Stimulated activated memory B cell treated with anti-CD40 and anti-IgM and Interleukin-4, amounts not matched to agents 10 μg/mL and 1 μg/mL and 100 μg/mL, for 72 hours (primary cell): ENCODE measurements at places on chromosomes 3 and 15.

- no peak for ATAC-seq
Observed at GRCh38 chr3:13168391-13168790, 95.2 kb upstream of the IQSEC1 start.

- no peak for ATAC-seq
Observed at GRCh38 chr3:114644367-114644766, 350.5 kb downstream of the TIGIT start.

- no peak for ATAC-seq
Observed at GRCh38 chr15:91694131-91694830, 159.2 kb upstream of the SLCO3A1 start.

- ATAC-seq: no peak
Observed at GRCh38 chr3:21326704-21327475, 424.1 kb downstream of the ZNF385D start.

DNA sequence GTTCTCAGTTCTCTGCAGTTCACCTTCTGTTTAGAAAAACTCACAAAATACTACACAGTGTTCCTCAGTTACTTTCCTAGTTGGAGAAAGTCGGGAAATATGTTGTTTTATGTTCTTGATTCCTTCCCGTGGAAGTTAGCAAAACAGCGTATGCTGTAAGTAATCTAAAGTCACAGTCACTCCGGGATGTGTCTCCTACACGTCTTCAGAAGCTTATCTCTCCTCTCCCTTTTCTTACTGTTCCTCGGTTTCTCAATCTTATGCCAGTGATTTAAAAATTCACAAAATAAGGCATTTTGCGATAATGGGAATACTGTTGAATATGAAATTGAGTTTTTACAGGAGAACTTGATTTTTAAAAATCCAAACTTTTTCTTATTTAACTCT, 1.7 kb downstream of the HEG1 start:
- ATAC-seq: no peak

- ATAC-seq: no peak
Observed at GRCh38 chr3:20798666-20799065, 612.7 kb upstream of the SGO1 start.
